DMS 273 treated with DMSO at 0.1 percent for 48 hours (cell line): ENCODE measurements at places on chromosomes 2 and 18.

GRCh38 chr2:9271691-9272090 lies 65.1 kb downstream of the ASAP2 start:
- DNase-seq = no peak

GRCh38 chr2:67625690-67626475 lies 228.8 kb downstream of the ETAA1 start:
- DNase-seq = no peak

- DNase-seq = no peak
These were observed 1.9 kb downstream of the PIEZO2 start for GRCh38 chr18:11147371-11147951.

GRCh38 chr18:25813110-25813509 lies 277.3 kb downstream of the SS18 start:
- no peak for DNase-seq

GRCh38 chr2:52312486-52312885 lies 1280.6 kb upstream of the NRXN1 start:
- no peak for DNase-seq

- no peak for DNase-seq
These were observed 322.2 kb upstream of the HS6ST1 start for GRCh38 chr2:128640845-128641360.

- peak; percentile 46 for DNase-seq
These were observed 103.5 kb upstream of the NOSTRIN start for GRCh38 chr2:168698969-168699368.

DNA sequence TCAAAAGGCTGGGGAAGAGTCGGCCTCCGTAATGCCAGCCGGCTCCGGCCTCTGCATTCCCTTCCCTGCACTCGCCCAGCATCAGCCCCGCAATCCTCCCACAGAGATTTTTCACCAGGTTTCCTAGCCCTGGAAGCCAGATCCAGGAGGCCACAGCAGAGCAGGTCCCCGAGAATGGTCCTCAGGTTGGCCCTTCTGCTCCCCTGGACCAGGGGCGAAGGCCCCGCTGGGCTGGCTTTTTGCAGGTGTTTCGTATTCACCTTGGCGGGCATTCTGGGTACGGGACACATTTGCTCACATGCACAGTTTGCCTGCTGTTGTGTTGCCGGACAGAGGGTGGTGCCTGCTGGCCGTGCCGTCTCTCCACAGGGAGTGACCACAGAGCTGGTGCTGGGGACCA lies 309.5 kb downstream of the NDUFA10 start:
- DNase-seq = no peak

GRCh38 chr2:188811522-188811921 lies 162.7 kb upstream of the COL3A1 start:
- DNase-seq = no peak

DNA sequence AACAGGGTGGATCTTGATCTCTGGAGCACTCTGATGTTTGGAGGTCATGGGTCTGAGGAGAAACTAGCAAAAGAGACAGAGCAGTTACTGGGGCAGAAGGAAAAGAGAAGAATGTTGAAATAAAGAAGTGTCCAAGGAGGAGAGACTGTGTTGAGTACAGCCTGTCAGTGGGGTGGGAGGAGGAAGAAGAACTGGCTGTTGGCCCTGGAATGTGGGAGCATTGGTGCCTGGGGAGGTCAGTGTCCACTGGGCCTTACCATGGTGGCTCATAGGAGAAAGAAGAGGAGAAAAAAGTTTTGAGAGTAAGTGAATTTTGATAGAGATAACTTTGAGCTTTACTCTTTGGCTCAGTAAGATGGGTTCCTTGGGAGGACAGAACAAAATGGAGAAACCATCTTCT lies 499.0 kb downstream of the TXNL1 start:
- no peak for DNase-seq

DNA sequence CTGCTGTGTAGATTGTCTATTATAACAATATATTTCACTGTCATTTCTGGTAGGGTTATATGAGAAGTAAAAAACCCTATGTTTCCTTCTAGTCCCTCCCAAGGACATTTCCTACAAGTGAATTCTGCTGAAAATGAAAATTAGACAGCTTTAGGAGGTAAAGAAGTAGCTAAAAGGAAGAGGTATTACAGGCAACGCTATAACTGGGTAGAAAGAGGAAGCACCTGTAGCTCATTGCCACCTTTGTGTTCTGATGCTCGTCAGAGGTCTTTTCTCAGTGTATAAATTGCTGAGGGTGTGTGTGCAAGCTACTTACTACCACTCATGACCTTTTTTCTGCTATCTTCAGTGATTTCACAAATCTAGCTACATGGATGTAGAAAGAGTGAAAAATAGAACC lies 1.4 kb downstream of the DNAJC10 start:
- DNase-seq = no peak

DNA sequence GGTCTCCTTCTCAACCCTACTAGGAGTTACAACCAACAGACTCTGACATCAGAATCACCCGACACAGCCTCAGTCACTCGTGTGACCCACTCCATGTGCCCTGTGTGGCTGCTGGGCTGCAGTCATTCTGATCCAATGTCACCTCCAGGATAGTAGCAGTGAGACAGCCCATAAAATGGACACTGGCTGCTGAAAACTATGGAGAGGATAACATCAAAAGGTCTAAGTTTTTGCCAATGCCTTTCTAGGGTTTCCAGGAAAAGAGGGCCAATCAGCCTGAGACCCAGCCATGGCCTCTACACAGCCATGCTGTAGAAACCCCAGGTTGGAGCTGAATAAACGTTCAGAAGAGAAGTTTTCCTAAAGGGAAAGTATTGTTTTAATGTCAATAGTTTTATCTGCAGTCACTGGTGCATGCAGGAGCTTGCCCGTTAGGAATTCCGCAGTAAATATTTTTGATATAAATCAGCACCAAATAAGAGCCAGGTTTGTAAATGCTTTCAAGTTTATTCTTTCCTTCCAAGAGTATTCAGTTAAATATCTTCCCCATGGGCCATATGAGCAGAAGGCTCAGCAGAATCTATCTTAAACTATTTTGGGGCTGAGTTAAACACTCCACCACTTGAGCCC lies 92.2 kb upstream of the PID1 start:
- no peak for DNase-seq

DNA sequence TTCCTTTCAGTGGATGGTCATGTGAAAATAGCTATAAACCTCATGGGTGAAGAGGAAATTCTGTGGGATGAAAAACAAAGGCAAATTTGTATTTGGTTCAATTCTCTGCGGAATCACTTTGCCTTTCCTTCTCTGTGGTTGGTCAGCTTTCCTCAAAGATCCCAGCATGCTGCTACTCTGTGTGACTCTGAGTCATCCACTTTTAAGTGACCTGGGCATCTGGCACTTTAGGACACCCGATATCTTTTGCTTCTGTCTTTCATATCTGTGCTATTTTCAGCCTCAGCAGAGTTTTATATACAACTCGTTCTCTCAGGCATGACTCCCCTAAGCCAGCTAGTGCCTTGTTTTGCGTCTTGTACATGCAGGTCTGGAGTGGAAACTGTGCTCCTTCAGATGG lies 217.0 kb upstream of the PIEZO2 start:
- peak; percentile 98 for DNase-seq

- DNase-seq = no peak
These were observed 99.0 kb upstream of the GRB14 start for GRCh38 chr2:164719996-164720941.

- DNase-seq = no peak
These were observed 49.4 kb upstream of the FAHD2A start for GRCh38 chr2:95353055-95353575.

DNA sequence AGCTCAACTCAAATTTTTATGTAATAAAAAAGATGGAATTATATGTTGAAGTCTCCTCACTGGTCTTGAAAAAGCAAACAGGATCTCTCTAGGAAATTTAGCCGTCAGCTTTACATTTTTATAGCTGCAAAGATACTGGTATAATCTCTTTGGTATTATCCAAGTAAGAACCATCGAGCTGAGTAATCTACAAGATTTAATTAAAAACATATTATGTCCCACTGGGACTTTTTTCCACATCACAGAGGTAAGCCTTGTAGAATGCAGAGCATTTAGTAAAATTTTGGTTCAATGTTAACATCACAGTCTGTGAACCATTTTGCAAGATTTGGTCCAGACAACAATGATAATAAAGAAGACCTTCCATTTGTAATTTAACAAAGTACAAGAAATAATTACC lies 162.6 kb upstream of the SLC39A10 start:
- no peak for DNase-seq

DNA sequence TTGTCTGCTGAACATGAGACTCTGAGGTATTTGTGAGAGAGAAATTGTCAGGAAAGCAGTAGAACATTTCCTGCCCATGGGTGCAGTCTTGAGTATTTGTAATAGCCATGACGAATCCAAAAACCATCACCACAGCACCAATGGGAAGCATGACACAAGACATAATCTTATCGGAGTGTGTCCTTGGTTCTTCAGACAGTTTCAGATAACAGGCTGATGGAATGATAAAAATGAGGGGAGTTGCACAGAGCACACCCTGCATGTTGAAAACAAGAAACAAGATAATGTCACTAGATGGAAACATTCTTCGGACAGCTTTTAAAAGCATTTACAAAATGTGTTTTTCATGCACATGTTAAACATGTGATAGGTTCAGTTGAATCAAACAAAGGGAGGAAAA lies 56.9 kb downstream of the SLC38A11 start:
- peak; percentile 55 for DNase-seq

GRCh38 chr2:227038550-227039189 lies 125.3 kb downstream of the COL4A4 start:
- peak; percentile 39 for DNase-seq
